ENCODE measurements at places on chromosomes 2 and 18.

GRCh38 chr18:41886126-41886807 lies 68.8 kb upstream of the PIK3C3 start:
- no peak for DNase-seq

- DNase-seq: no peak
Measured at GRCh38 chr2:80149991-80150390, 154.6 kb downstream of the LRRTM1 start.

DNA sequence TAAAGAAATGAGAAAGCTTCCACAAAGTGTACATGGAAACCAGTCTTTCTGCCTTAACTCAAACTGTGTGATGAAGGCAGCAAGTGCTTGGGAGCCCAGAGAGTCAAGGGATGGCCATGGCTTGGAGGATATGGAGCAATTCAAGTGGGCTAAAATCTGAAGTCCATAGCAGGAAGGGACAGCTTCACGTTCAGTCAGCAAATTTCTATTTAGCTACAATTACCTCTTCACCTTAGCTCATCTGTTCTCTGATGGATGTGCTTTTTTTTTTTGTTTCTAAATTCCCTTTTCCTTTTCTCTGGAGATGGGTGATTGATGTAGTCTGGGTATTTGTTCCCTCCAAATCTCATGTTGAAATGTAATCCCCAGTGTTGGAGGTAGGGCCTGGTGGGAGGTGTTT lies 4.9 kb upstream of the IL1A start:
- DNase-seq: no peak

GRCh38 chr2:68238955-68239822 lies 13.1 kb downstream of the PPP3R1 start:
- no peak for DNase-seq

- no peak for DNase-seq
Measured at GRCh38 chr18:73979742-73980141, 167.9 kb downstream of the FBXO15 start.

GRCh38 chr18:29305516-29305915 lies 1128.6 kb upstream of the CDH2 start:
- DNase-seq: no peak

All from stimulated activated CD4-positive, alpha-beta T cell treated with anti-CD3 and anti-CD28 coated beads, Interleukin-4, amount 100 ng/mL, for 4 hours (primary cell).